Forelimb muscle (tissue), 1 donor: ENCODE measurements at places on chromosomes 2 and 18.

GRCh38 chr18:23321996-23322395 is 131.1 kb upstream of the RIOK3 start:
- DNase-seq, result no peak

GRCh38 chr18:63317556-63317946 is 2.0 kb downstream of the BCL2 start:
- no peak for DNase-seq

DNA sequence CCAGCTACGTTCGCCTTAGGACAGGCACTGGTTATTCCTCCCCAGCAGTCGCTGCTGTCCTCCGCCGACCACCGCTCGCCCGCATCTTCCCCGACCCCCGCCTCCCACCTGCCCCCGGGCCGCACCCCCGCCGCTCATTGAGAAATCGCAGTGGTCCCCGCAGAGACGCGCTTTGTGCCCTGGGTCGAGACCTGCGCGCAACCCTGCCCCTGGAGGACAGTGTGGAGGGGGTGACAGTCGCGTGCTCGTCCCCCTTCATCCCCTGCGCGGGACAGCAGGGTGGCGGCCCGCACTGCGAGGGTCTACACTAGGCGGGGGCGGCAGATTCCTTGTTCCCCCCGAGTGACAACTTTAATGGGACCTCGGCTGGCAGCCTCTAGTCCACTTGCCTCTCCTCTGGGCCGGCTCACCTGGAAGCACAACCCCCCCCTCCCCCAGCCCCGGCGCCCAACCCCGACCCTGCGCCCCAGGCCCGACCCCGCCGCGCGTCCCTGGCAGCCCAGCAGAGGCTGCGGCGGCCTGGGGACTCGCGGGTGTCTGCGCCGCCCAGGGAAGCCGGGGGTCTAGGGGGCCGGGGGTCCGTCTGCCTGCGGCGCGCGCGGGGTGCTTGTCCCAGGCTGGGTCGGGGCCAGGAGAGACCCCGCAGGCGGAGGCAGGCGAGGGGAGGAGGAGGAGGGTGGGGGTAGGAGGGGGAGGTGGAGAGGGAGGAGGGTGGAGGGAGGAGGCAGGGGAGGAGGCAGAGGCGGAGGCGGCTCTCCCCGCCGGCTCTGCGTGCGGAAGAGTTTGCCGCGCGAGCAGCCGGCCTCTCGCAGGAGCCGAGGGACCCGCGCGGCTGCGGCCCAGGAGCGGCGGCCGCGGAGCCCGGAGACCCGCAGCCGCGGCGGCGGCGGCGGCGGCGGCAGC is at the start of gene NPAS2:
TSS of gene NPAS2 (plus strand) at position 770 of the 903 bp plus-strand sequence. CDS start 84,616 bp downstream, outside the sequence.
- DNase-seq, result no peak

GRCh38 chr2:69298261-69298660 is 88.8 kb downstream of the GFPT1 start:
- DNase-seq, result no peak

DNA sequence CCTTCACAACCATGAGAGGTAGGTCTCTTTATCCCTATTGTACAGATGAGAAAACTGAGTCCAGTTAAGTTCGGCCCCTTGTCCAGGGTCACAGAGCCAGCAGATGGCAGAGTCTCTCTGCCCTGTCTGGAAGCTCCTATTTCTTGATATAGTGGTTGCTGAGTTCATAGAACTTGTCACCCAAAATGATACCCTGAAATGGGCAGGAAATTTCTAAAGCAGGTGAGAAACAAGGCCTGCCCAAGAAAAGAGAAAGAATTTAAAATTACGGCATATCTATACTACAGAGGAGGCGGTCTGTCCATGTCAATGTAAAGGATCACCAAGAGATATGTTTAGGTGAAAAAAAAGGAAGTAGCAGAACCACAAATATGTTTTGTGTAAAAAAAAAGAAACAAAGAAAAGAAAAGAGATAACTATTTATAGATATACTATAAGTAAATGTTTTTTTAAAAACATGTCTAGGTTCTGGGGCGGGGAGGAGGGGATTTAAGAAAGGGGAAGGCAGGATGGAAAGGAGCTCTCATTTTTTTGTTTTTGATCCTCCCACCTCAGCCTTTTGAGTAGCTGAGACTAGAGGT is 39.8 kb downstream of the MYO7B start:
- DNase-seq, result no peak

- DNase-seq, result no peak
Observed at GRCh38 chr18:63177919-63178821, 141.4 kb downstream of the BCL2 start.

- DNase-seq, result no peak
Observed at GRCh38 chr18:6624661-6625311, 104.7 kb upstream of the ARHGAP28 start.

DNA sequence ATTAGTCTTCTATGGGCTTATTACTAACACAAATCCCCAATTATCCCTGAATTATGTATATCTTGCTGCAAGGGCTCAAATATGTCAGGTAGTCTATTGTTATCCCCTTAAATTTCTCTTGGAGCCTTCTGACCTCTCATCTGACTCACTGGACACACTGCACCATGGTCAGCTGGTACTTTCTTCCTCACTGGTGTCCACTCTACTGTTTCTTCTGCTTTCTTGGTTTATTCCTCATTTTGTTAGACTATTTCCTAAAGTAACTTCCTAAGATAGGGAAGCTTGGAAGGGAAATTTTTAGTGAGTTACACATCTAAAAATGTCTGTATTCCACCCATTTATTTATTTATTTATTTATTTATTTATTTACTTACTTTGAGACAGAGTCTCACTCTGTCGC is 26.5 kb downstream of the WDR35 start:
- DNase-seq, result no peak

GRCh38 chr2:109203246-109204011 is 74.4 kb downstream of the SH3RF3 start:
- DNase-seq, result no peak

DNA sequence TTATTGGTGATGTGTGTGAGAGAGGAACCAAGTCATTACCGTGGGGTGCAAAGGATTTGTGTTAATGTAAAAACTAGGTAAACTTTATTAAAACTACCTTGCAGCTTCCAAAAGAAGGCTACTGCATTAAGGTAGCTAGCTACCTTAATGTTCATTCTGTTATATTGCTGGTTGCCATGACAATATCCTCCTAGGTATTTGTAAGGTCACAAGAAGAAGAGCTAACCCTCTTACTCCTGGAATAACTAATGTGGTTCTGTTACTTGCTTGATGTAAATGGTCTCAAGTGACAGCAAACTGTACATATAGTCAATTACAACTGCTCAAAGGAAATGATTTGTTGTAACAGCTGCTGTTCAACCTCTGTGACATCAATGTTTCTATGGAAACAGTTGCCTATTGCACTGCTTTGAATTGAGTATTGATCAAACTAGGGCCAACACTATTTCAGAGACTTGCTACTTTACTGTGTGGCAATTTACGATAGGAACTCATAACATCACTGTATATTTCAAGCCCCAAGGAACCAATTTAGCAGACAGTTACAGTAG is 319.8 kb upstream of the HNRNPA3 start:
- no peak for DNase-seq
